Umbilical cord (tissue), 2 donors: ENCODE measurements at places on chromosomes 13 and 19. TPM values are rescaled to one million over a fixed set of nuclear protein-coding genes. Genes with fewer than 3 reads are reported as not detected.

CYP2F1 gene
- not detected for total RNA-seq

LRG1 gene
- total RNA-seq, result 5.5 TPM

CPAMD8 gene
- 11.3 TPM for total RNA-seq

CNN1 gene
- 1,035 TPM for total RNA-seq

EPS8L1 gene
- total RNA-seq, result 5.8 TPM

KCNJ14 gene
- 0.48 TPM for total RNA-seq

LEUTX gene
- total RNA-seq, result not detected

SLC15A1 gene
- total RNA-seq, result 0.72 TPM

ZNF442 gene
- total RNA-seq, result 10.6 TPM

KANK3 gene
- total RNA-seq, result 3.9 TPM

SNAPC2 gene
- total RNA-seq, result 8.9 TPM

DNA sequence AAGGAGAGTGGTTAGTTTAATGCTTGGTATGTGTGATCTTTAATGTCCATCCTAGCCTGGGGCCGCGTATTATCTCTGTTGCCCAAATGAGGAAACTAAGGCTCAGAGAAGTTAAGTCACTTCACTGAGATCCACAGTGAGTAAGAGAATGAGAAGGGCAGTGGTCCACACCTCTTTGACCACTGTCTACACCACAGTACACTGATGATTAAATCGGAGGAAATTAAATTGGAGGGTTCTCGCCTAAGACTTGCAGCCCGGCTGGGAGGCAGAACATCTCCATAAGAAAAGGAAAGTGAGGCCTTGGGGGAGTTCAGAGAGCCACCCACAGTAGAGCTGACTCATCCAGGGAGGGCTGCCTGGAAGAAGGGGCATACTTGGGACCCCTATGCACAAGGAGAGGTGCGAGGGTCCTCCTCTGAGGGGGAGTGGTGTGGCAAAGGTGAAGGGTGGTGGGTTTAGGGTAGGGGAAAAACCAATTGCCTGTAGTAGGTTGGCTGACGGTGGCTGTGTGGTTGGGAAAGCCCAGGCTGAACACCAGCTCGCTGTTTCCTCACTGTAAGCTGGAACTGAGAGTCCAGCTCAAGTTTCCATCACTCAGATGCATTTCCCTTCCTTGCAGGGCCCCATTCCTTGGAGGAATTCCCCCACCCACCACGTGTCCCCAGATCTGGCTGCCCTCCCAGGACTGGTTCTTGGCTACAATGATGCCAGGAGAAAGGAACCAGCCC lies 15.0 kb upstream of the DHRS12 start:
- DNase-seq, result no peak

DNA sequence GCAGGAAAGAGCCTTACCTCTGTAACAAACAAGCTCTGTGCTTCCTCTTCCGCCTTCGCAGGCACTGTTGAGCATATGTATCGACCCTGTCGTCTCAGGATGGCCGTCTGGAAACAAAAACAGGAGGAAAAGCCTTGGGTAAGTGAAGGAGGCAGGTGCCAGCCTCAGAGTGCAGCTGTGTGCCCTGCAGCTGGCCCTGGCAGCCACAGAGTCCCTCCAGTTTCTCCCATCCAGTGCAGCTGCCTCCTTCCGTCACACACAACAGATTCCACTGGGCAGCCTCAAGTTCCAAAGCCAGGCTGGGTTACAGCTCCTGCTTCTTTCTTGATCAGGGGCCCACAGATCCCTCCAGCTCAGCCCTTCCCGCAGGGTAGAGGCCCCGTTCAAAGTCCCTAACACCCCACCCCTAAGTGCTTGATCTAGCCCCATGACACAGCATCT lies 47.7 kb downstream of the DOCK9 start:
- no peak for DNase-seq

- DNase-seq, result no peak
These were observed 80.5 kb downstream of the MBNL2 start for GRCh38 chr13:97302611-97303010.

- DNase-seq, result no peak
These were observed 95.7 kb downstream of the FNDC3A start for GRCh38 chr13:49071341-49071937.

DNA sequence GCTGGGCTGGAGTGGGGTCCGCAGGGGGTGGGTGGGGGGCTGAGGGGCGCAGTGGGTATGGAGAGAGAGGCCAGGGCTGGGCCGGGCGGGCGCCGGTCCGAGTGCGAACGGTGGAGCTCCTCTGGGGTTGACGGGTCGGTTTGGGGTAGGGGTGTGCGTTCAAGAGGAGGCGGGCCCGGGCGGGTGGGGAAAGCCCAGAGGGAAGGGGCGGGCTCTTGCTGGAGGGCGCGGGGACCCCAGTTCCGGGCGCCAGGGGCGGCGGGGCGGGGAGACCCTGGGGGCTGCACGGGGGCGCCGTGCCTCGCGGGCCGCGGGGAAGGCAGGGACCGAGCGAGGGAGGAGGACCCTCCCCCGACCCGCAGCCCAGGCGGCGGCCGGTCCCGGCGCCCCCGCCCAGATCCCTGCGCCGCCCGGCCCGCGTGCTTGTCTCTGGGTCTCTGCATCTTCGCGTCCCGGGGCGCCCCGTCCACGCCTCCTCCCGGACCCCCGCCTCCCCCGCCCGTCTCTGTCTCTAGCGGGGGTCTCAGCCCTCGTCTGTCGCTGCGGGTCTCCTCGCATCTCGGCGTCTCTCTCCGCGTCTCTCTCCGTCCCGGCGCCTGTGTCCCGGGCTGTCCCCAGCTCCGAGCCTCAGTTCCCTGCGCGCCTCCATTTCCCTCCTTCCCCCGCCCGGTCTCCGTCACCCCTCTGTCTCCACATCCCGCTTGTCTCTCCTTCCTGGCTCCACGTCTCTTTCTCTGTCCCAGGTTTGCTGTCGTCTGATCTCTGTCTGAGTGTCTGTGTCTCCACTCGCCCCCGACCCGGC lies 8.3 kb upstream of the SHISA7 start:
- no peak for DNase-seq

DNA sequence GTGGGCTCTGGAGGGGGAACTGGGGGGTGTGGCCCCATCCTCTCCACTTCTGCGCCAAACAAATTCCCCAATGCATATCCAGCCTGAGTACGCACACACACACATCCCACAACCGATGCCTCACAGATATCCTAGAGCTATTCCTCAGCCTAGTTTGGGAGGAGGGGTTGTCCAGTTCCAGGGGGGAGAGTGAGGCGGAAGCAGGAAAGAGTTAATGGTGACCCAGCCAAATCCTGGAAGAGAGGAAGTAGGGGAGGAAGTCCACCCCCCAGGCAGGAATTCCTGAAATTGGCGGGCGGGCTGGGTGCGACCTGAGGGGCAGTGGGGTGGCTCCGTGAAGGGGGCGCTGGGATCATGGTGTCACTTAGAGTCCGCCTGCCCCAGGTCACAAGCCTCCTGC lies 897 bp downstream of the GPR4 start:
- DNase-seq, result no peak

DNA sequence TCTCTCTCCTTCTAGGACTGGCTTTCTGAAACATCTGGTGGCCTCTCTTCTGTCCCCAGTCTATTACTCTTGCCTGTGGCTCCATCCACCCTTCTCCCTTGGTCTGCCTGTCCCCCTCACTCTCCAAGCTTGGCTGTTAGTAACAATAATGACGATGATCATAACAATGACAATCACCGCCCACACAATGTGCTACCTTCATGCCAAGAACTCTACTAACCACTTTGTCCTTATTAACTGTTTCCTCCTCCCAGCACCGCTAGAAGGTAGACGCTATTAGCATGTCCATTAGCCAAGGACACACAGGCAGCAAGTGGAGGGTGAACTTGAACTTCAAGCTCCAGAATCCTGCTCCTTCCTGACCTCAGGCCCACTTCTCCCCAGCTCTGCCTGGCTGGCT lies 2.7 kb downstream of the GYS1 start:
- no peak for DNase-seq

DNA sequence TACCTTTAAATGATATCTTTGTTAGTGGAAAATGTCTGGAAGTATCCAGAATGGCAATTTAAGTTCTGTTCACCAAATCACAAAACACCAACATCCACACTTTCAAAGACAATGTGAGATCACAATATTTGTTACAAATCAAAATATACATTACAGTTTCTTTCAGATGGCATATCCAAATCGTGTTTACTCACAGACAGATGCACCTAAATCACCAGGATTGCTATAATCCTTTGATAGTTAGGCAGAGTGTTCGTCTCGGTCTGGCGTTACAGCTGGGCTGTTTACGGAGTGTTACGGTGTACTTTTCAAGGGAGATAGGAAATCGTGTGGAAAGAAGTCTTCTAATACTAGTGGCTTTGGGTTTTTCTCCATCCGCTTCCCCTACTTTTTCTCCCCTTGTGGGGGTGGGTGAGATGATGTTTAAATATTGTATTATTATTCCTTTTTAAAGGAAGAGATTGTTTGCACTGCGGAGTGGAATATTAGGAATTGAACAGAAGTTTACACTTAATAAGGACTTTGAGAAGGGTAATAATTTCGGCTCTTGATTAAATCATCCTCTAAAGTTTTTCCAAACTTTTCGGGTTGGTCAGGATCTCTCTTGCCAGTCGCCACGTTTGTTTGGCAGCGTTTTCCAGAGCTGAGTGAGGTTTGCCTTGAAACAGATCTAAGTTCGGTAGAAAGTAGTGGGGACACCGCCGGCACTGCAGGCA lies 1.8 kb downstream of the MAB21L1 start:
- no peak for DNase-seq

DNA sequence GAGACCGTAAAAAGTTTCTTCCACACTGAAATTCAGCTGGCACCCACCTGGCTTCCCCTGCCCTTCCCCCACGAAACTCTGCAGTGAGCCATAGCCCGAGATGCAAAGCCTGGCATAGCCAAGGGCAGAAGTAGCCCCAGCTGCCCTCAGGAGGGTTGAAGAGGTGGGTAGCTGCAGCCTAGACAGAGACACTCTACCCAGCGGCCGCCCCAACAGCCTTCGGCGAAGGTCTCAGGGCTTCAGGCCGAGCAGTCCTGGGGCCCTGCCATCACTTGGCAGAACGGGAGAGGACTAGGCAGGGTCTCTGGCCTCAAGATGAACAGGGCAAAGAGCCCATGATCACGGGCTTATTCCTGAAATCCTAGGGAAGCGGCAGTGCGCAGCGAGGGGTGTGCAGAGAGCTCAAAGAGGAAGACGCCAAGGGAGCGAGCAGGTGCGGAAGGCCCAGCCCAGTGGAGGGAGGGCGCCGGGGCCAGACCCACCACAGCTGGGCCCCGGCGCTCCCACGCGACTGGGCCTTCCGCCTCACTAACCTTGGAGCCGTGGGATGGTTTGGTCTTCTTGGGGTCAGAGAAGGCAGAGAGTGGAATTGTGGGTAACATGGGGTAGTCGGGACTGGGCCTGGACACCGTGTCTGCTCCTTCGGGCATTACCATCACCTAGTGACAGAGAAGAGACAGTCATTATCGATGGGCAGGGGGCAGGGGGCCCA lies 53.2 kb downstream of the MLLT1 start:
- no peak for DNase-seq

DNA sequence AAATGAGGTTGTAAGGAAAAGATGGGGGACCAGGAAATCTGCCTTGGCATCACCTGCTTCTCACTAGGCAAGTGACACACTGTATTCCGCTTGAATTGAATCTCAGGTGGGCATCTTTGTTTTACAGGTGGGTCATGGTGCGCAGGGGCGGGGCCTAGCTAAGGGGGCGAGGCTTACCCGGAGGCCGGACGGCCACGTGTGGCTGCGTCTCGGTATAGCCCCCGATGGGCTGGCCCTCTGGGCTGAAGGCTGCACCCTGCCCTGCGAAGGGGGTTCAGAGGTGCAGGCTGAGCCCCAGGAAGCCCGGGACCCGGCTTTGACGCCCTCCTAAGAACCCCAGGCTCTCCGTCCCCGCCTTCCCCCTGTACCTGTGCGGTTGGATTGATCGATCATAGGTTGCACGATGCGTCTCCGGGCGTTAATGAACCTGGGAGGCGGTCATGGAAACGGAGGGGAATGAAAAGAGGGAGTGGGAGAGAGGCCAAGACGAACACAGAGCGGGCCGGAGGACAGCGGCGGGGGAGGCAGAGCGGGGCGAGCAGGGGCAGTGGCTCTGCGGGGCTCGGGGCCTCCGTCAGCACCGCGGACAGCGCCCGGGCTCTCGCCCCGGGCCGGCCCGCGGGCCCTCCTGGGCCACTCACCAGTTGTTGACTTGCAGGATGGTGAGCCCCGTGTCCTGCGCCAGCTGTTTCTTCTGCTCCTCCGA lies 12.5 kb downstream of the MEIS3 start:
- DNase-seq, result no peak

DNA sequence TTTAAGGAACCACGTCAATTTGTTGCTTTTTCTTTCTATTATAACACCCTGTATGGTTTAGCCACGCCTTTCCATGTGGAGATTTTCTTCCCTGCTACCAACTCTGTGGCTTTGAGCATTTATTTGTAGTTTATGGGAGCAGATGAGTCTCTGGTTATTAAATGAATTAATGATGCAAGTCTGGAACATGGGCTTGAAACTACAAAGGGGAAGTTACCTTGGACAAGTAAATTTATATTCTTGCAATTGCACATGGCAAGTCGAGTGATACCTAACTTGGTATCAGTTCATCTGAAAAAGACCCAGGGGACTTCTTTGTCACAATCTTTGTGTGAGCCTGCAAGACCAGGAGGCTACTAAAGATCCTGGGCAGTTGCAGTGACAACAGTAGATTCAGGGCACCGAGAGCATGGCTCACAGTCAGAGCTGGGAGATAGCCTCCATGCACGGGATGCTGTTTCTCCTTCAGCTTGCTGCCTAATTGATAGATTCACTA lies 24.4 kb downstream of the B3GLCT start:
- DNase-seq, result no peak

DNA sequence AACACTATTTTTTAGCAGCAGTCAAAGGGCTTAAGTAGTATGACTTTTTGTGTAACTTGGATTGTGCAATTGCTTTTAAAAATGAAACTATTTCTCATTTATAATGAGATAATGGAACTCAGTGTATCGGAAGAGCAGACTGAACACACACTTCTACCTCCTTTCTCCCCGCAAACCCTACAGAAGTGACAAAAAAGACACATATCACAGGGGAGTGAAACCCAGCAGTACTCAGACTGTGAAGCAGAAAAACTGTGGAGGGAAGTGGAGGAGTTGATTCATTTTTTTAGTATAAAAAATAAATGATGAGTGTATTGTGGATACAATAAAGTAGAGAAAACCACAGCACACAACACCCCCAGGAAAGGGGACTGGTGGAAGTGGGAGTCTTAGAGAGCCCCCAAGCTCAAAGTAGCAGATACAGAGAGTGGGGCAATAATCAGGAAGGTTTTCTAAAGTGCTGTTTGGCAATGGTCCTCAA lies 9.7 kb downstream of the LPAR6 start:
- no peak for DNase-seq

GRCh38 chr19:900043-900301 lies 6.7 kb downstream of the RNU6-9 start:
- no peak for DNase-seq

GRCh38 chr19:35370722-35371121 lies at the start of gene GPR42:
TSS of gene GPR42 (plus strand) at chr19:35371068. CDS start at chr19:35371360, 292 bp downstream.
- no peak for DNase-seq

- DNase-seq, result no peak
These were observed 5.3 kb upstream of the SUCLA2 start for GRCh38 chr13:48006396-48006795.

DNA sequence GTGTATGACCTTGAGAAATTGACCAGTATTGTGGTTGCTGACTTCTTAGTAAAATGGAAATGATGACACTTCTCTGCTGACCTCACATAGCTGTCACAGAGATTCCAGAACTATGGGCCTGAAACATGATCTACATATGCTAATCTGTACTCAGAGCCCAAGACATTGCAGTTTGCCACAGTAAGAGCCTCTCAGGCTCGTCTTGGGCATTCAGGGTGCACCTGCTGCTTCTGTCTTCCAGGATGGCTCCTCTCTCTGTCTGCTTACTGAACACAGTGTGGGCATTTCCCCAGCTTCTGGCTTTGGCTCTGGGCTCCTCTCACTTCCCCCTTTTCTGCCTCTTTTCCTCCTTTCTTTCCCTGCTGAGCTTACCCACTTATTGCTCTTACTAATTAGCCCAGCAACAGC lies 22.3 kb upstream of the SLC46A3 start:
- no peak for DNase-seq

GRCh38 chr19:15669891-15670290 lies 3.0 kb upstream of the CYP4F12 start:
- DNase-seq, result no peak
